ENCODE measurements at places on chromosomes 6 and 20.

DNA sequence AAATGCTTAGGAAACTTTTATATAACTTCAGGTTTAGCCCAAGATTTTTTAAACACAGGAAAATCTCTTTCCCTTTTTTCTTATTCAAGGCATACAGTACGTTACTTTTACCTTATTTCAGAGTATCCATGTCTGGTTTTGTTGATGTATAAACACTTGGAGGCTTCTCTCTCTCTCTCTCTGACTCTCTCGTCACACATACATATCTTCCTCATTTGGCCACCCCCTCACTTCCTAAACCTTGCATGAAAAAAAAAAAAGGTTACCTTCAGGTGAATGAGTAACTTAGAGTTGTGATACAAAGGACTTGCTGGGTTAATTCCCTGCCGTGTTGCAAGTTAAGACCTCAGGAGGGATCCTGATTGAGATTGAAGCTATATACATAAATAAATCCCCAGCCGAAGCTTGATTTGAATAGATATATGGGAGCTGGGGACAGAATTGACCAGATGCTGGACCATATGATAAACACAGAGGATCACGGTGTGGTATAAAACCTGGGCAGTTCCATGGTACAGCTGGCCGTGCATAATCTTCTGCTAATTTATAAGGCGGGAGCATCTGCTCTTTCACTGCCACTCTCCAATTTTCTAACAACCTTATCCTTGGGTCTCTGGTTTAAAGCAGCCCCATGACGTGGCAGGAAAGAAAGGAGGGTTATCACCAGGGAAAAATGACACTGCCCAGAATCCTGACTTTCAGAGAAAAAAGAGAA is 55.1 kb upstream of the IL20RA start:
- DNase-seq: no peak

DNA sequence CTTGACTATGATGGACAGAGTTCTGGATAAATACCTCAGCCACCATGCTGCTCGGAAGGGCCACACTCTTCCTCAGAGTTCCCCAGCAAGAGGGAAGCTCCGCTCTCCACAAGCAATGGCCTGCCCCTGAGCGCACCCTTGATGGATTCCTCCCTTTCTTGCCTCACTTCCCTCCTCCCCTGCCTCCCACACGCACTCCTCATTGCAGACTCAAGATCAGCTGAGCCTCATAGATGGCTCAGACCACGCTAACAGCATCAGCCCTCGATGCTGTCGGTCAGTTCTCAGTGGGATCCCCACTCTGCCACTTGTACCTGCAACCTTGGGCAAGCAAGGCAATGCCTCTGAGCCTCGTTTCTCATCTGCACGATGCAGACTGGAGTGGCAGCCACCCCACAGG is 123.3 kb downstream of the BMP7 start:
- no peak for DNase-seq

DNA sequence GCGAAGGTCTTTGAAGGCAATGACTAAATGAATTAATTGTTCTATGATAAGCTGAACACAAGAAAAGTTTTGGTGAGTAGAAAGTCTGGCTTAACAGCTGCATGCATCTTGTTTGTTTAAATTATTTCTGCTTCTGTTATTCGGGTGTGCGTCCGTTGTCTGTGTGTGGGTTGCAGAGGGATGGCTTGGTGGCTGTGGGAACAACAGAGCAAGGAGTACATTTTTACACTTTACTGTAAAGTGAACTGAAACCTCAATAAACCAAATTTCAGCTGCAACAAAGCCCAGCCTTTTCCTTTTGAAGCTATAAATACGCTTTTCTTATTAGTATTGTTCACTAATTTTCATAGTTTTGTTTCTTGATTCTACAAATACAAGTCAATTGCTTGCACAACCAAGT is 3.5 kb upstream of the LAMP5 start:
- no peak for DNase-seq

GRCh38 chr20:9103955-9104354 is 35.1 kb downstream of the PLCB4 start:
- no peak for DNase-seq

DNA sequence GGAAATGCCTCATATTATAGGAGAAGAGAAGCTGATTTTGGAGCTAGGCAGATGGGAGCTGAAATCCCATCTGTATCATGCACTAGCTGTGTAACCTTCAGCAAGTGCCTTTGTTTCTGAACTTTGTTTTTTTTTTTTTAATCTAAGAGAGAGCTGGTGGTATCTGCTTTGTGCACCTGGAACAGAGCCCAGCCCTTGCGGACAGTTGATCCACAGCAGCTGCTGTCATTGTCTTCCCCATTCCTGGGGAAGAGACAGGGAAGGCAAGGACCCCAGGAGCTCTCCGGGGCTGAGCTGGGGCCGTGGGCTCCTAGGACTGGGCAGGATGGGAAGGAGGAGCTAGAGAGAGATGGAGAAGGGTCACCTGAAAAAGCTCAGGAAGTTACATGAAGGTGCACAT is 92.1 kb downstream of the SYNJ2 start:
- DNase-seq: no peak

DNA sequence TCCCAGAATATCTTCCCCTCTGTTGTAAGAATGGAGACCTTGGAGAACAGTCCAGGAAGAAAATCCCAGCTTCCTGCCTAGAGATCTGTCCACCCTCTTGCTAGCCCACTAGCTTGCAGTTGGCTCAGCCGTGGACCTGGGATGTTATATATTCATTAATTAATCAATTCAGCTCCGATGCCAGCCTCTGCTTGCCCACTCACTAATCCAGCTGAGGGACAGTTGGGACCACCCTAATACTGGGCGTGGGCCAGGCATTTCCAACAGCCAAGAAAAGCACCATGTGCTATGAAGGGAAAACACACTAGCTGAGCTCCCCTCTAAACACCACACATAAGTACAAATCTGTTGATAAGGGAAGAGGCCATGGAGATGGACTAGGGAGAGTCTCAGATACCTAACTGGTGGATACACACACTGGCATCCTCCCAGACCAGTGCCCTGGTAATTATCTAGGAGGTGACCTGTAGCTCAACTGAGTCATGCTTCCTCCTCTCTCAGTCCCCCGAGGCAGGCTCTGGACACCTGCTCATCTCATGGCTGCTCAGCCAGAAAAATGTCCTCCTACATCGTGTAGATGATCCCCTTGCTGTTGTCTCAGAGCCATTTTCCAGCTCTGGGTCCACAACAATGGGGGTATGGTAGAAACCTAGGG is 78.9 kb downstream of the ANKRD60 start:
- no peak for DNase-seq

GRCh38 chr6:142395768-142396231 is 94.0 kb downstream of the ADGRG6 start:
- no peak for DNase-seq

DNA sequence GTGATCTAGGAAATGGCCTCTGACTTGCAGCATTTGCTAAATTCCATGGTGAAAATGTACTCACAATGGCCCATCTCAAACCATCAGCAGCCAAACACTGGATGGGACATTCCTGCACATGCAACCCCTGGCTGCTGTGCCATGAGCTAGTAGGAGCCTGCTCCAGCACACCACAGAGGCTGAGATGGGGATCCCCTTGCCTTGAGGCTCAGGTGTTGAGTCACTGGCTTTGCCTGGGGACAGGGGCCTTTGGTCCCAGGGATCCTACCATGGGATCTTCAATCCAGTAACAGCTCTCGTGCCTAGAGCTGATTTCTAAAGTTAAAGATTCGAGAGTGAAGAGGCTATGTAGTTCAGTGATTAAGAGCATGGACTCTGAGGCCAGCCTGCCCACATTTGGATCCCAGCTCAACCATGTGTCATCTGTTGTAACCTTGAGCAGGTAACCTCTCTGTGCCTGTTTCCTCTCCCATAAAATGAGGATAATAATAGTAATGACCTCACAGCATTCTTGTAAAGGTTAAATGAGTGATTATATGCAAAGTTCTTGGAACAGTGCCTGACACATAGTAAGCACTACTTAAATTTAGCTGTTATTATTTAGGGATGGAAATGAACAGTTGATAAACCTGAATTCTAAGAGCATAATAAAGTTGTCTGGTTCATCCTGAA is 16.4 kb downstream of the FOXQ1 start:
- DNase-seq: no peak

GRCh38 chr6:8947900-8948299 is 512.6 kb upstream of the SLC35B3 start:
- DNase-seq: no peak
